ENCODE measurements at places on chromosomes 7 and 10. TPM values are rescaled to one million over a fixed set of nuclear protein-coding genes. Genes with fewer than 3 reads are reported as not detected.

Gene PLPP4
- not detected for total RNA-seq

Gene MYOZ1
- total RNA-seq: not detected

Gene FAM25A
- total RNA-seq: not detected

Gene HOXA11
- not detected for total RNA-seq

Gene ATOH7
- total RNA-seq: not detected
